Heart right ventricle (tissue), 16 donors: ENCODE measurements at places on chromosomes 16 and 17. TPM values are rescaled to one million over a fixed set of nuclear protein-coding genes. Genes with fewer than 3 reads are reported as not detected.

The KIF2B gene
- not detected for total RNA-seq

The BRIP1 gene
- 2.1 TPM for total RNA-seq

DNA sequence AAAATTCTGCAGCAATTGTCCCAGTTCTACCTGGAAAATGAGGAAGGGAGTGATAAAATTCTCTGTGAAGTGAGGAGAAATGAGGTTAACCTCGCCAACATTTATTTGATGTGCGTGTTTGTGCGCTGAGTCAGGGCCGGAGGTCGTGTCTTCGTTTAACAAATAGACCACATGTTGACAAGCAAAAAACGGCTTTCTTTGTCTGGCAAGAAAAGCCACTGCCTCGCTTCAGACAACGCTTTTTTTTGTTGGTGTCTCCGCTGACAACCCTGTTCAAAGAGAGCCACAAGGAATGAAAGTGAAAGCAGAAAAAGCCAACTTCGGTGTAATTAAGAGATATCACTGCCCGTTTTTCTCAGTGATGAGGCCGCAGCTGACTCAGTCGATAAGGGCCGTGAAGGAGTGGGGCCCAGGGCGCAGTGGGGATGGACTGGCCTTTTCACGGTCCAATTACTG lies 510.6 kb downstream of the CDH13 start:
- no peak for DNase-seq

DNA sequence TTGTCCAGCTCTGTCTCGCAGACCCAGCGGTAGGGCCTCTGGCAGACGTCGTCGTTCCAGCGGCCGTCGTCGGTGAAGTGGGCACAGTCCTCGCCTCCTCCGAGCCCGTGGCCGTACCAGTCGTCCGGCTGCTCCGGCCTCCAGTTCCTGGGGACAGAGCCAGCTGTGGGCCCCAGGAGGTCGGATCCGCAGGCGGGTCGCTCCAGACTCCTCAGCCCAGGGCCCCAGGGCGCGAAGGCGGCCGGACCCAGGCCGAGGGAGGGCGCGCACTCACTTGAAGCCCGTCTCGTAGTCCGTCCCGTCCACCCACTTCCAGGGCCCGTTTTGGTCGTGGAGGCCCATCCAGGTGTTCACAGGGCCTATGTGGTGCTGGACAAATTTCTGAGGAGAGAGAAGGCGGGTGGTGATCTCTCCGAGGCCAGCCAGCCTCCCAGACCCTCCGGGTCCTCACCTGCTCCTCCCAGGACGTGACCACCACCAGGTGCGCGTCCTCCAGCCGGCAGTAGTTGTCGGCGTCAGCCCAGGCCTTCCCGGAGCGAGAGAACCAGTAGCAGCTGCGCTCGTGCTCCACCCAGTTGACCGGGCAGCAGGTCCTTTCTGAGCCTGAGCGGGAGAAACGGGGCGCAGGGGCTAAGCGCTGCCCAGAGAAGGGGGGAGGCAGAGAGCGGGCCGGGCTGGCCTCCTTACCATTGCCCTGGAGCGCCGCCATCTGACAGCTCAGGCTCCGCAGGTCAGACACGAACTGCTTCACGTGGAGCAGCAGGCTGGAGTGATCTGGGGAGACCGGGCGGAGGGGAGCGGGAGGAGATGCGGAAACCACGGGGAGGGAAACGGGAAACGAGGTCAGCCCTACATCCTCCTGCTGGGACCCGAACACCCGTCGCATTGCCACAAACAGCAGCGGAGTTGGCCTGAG lies 5.2 kb downstream of the ASGR1 start:
- peak; percentile 54 for DNase-seq

DNA sequence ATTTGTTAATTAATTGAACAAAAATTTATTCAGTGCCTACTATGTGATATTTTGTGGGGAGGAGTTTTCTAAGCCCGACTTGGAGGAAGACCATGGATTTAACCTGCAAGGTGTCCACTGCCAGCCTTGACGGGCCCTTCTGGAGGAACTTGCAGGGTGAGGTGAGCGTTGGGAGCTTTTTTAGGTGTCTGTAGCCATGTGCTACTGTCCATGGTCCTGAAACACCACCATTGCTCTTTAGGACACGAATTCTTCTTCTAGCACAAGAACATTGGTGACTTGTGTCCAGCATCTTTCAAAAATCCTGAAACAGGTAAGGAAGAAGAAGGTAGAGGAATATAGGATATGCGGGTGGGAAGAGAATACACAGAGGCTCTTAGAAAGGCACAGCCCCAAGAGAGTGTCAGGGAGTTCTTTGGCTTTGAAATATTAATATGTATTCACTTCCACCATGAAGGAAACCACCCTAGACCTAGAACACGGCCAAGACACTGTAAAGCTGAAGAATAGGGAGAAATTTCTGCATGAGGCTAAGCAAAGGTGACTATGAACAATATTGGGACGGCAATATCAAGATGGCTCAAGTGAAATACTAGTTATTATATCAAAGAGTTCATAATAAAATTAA lies 27.9 kb upstream of the OR4D1 start:
- DNase-seq: peak; percentile 53

DNA sequence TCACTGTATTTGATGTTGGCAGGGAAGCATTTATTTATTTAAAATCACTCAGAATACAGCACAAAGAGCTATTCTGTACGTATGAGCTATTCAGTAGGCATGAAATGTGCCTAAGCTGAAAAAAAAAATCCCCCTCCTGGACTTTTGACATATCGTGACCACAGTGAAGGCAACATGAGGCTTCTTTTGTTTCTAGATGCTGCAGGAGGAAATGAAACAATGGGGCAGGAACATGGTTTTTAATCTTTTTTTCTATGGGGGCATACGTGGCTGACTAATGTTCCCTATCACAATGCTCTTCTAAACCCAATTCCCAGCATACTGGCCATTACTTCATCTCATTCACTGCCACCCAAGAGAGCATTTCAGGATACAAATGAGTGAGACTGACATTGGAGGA lies 191.0 kb upstream of the PMFBP1 start:
- no peak for DNase-seq

DNA sequence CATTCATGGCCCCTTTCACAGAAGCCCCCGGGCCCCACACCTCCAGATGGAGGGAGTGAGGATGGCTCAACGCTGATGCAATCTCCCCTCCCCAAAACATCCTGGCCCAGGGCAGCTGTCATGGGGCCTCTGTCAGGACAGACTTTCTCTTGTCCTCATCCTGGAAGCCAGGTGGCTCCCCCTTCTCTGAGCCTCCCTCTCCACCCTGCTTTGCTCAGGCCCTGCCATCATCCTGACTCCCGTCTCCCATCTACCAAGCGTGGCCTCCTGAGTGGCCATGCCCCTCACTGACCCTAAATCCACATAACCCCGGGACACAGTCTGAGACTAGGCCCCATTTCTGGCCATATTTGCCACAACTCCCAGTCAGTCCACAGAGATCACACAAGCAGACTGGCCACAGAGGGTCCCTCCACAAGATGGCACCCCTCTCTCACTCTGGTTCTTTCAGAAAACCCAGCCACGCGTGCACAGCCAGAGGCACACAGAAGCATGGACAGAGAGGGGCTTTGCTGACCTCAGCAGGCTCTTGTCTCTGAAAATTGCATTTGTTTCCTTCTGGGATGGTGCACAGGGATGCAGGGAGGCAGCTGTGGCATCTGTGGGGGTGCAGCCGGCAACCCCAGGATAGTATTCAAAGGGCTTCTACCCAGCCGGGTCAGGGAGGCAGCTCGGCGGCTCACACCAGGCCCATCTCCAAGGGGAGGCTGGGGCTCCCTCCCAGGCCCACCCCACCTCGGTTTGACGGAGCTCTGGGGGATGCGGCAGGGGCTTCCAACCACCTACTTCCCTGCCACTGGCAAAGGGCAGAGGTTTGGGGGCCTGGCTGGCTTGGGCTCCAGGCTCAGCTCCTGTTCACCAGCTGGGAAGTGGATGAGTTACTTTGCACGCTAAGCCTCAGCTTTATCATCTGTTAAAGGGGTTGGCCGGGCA lies 16.9 kb downstream of the DOC2B start:
- DNase-seq: no peak

DNA sequence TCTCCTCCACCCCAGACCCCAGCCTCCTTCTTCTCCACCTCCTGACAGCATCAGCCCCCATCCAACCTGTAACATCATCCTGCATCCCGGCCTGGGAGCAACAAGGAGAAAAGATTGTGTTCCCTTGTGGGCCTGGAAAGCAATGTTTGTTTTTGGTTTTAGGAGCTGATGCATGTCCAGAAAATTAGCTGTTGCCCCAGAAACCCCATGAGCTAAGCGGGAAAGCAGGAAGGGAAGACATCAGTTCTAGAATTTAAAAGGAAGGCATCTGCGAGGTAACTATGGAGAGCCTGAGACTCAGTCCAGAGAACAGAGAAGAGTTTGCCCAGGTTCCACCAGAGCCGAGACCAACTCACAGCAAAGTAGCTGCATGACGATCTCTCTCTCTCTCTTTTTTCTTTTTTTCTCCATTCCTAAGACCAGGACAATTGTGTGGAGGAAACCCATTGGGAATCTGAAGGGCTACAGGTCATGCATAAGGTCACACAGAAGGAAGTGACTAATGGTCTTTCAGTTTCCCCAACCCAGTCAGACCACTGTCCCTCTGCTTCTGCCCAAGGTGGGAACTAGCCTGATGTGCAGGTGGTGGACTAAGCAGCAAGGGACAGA lies 124.4 kb downstream of the SLC39A11 start:
- DNase-seq: no peak

DNA sequence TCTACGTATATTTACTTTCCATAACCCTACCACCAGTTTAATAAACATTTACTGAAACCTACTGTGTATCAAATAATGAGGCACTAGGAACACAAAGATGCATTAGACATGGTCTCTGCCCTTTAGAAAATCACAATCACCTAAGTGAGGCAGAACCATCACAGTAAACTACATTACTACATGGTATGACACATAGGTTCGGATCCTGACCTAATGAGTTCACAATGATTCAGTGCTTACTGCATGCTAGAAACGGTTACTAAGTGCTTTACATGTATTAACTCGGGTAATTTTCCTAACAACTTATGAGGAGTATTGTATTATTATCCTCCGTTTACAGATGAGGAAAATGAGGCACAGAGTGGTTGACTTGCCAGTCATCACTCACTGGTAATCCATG lies 5.2 kb upstream of the SYNRG start:
- no peak for DNase-seq
